ENCODE measurements at places on chromosomes 2 and 18. TPM values are rescaled to one million over a fixed set of nuclear protein-coding genes. Genes with fewer than 3 reads are reported as not detected.
A peak's percentile ranks its signal among the peaks of the same experiment; 100 is the strongest.

CNDP2 gene
- total RNA-seq, result 147 TPM

GRCh38 chr2:234395891-234396420 lies 100.9 kb downstream of the ARL4C start:
- H3K27ac ChIP-seq, result peak overlapping the region; percentile 67
- peaks cover 14% of the 10 kb centered on the region for H3K36me3 ChIP-seq
- no peaks in the 10 kb centered on the region for H3K27me3 ChIP-seq
- DNase-seq, result no peak
- H3K4me3 ChIP-seq, result no peak overlapping the region
- H3K4me1 ChIP-seq, result peaks cover 58% of the 10 kb centered on the region

DNA sequence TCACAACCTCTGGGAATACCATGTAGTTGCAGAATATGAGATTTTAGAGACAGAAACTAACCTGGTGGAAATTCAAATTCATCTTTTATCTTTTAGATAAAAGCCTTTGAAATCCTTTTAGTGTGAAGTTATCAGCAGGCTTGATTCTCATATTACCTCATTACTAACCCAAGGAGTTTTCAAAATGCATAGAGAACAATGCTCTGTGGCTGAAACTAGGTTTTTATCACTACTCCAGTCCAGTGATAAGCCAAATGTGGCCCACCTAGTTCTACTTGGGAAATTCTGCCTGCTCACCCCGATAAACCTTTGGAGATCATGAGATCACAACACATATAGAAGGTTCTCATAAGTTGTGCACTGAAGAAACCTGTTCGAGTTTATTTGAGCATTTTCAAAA lies 121.7 kb downstream of the MMADHC start:
- no peak for DNase-seq
- no peaks in the 10 kb centered on the region for H3K4me1 ChIP-seq
- H3K36me3 ChIP-seq, result no peaks in the 10 kb centered on the region
- H3K4me3 ChIP-seq, result no peak overlapping the region
- no peak overlapping the region for H3K27ac ChIP-seq
- H3K27me3 ChIP-seq, result no peaks in the 10 kb centered on the region

- H3K27me3 ChIP-seq, result no peaks in the 10 kb centered on the region
- no peak for DNase-seq
- H3K4me3 ChIP-seq, result no peak overlapping the region
- H3K4me1 ChIP-seq, result peaks cover 14% of the 10 kb centered on the region
- peaks cover 14% of the 10 kb centered on the region for H3K36me3 ChIP-seq
Measured at GRCh38 chr2:47490406-47490805, 87.5 kb downstream of the MSH2 start.

KIF5C gene
- 14.2 TPM for total RNA-seq

CHN1 gene
- total RNA-seq, result 3.5 TPM

GRCh38 chr2:124281541-124281940 lies 256.5 kb downstream of the CNTNAP5 start:
- no peaks in the 10 kb centered on the region for H3K27me3 ChIP-seq
- H3K4me3 ChIP-seq, result no peak overlapping the region
- H3K4me1 ChIP-seq, result no peaks in the 10 kb centered on the region
- H3K36me3 ChIP-seq, result no peaks in the 10 kb centered on the region
- DNase-seq, result no peak
- H3K27ac ChIP-seq, result no peak overlapping the region

GRCh38 chr2:126368758-126369157 lies 287.2 kb upstream of the GYPC start:
- H3K27ac ChIP-seq, result no peak overlapping the region
- DNase-seq, result no peak
- no peak overlapping the region for H3K4me3 ChIP-seq
- H3K27me3 ChIP-seq, result peaks cover 4% of the 10 kb centered on the region
- no peaks in the 10 kb centered on the region for H3K4me1 ChIP-seq

GREB1L gene
- total RNA-seq, result not detected

SNORC gene
- 1.5 TPM for total RNA-seq

- H3K4me1 ChIP-seq, result peaks cover 78% of the 10 kb centered on the region
- peak; percentile 63 for DNase-seq
- no peaks in the 10 kb centered on the region for H3K36me3 ChIP-seq
- peak overlapping the region; percentile 80 for H3K4me3 ChIP-seq
Measured at GRCh38 chr2:62304429-62305417, 108.8 kb downstream of the B3GNT2 start.

DNA sequence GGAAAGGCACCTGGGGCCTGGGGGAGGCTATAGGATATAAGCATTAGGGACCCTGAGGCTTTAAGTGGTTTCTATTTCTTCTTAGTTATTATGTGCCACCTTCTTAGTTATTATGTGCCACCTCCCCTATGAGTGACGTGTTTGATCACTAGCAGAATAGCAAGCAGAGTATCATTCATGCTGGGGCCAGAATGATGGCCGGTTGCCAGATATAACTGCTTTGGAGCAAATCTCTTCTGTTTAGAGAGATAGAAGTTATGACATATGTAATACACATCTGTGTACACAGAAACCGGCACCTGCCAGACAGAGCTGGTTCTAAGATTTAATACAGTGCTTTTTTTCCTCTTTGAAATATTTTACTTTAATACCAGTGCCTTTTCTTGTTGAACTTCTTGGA lies 29.4 kb downstream of the LIPG start:
- no peak overlapping the region for H3K27ac ChIP-seq
- H3K4me3 ChIP-seq, result no peak overlapping the region
- H3K4me1 ChIP-seq, result no peaks in the 10 kb centered on the region
- no peaks in the 10 kb centered on the region for H3K36me3 ChIP-seq
- no peak for DNase-seq

DNA sequence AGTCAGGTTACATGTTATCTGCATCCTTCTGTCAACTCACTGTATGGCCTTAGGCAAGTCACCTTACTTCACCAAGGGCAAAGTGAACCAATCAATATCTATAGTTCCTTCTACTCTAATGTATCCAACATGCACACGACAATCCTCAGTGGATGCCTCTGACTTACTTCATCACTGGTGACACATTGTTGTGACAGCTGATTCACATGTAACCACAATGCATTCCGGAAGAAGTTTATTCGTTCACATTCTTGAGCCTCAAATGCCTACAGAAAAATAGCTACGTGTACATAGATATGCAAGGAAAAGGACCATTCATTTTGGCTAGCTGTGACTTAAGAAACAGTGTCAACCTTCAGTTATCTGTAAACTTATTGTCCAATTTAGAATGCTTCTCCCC lies 26.3 kb upstream of the EPG5 start:
- peaks cover 10% of the 10 kb centered on the region for H3K4me1 ChIP-seq
- no peak for DNase-seq
- peaks cover 13% of the 10 kb centered on the region for H3K36me3 ChIP-seq

GRCh38 chr2:110948027-110948674 lies 172.6 kb upstream of the BCL2L11 start:
- no peaks in the 10 kb centered on the region for H3K4me1 ChIP-seq
- H3K27ac ChIP-seq, result no peak overlapping the region
- no peak overlapping the region for H3K4me3 ChIP-seq
- DNase-seq, result no peak

BCL11A gene
- 0.64 TPM for total RNA-seq

DYNAP gene
- not detected for total RNA-seq

SIX3 gene
- not detected for total RNA-seq

- H3K27ac ChIP-seq, result no peak overlapping the region
- DNase-seq, result no peak
- no peaks in the 10 kb centered on the region for H3K36me3 ChIP-seq
- no peaks in the 10 kb centered on the region for H3K4me1 ChIP-seq
Measured at GRCh38 chr2:67318031-67318430, 79.1 kb upstream of the ETAA1 start.

DNA sequence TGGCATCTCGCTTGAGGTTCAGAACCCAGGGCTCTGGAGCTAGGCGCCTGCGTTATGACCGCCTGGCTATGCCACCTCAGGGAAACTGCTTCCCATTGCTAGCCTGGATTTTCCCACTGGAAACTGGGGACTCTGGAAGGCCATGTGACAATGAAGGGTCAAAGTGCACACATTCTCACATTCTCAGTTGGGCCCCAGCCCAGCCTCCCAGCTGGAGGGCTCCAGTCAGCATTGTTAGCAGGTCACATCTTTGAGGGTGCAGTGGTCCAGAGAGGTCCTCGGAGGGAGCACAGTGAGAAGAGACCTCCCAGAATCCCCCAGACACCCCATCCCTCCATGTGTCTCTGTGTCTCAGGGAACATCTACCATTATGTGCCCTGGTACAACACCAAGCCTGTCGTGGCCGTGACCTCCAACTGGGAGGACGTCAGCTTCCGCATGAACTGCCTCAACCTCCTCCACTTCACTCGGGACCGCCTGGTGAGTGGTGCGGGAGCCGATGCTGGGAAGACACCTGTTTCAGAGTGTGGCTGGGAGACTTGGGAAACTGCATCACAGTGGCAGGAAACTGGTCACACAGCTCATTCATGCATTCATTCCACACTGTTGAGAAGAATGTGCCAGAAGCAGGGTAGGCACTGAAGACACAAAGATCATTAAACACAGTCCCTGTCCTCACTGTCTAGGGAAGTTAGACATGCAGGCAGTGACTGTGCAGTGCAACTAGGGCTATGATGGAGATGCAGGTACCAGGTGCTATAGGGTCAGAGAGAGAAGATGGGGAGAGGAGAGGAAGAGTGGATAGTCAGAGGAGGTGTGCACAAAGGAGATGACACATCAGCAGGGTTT lies 41.6 kb downstream of the FER1L5 start:
- no peak overlapping the region for H3K27ac ChIP-seq
- peaks cover 10% of the 10 kb centered on the region for H3K27me3 ChIP-seq
- no peaks in the 10 kb centered on the region for H3K4me1 ChIP-seq
- H3K4me3 ChIP-seq, result no peak overlapping the region

DNA sequence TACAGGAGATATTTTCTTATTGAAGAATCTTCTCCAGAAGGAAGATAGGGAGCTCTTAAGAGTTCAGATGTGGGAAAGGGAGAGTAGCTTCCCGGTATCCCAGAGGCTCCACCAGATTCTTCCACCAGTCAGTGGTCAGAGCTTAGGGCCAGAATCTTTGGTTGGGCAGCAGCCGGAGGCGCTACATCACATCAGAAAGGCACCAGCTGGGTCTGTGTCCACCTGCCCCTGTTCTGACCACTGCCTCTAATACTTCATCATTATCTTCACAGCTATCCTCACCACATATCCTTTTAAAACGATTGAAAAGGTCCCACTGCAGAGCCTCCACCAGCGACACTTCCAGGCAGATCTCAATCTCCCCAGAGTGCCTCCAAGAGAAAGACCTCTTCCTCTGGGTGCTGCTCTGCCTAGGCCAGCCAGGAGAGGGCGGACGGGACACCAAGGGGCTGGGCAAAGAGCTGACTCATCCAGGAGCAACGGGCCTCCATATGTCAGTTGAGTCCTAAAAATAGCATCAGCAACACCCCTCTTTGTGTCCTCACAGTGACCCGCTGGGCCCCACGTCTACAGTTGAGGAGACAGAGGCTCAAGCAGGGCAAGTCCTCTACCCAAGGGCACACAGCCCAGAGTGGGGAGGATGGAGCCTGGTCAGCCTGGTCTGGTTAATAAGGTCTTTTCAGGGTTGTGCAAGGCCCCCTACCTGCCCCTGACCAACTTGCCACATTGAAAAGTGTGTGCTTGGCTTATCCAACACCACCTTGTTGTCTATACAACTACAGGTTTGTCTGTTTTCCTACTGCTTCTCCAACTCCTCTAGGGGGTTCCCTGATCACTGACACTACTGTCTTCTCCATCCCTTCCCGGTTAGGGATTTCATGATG lies 81.2 kb downstream of the ADD2 start:
- H3K27ac ChIP-seq, result no peak overlapping the region
- DNase-seq, result peak; percentile 36
- peaks cover 1% of the 10 kb centered on the region for H3K4me1 ChIP-seq
- H3K4me3 ChIP-seq, result no peak overlapping the region
- no peaks in the 10 kb centered on the region for H3K36me3 ChIP-seq
- no peaks in the 10 kb centered on the region for H3K27me3 ChIP-seq

DNA sequence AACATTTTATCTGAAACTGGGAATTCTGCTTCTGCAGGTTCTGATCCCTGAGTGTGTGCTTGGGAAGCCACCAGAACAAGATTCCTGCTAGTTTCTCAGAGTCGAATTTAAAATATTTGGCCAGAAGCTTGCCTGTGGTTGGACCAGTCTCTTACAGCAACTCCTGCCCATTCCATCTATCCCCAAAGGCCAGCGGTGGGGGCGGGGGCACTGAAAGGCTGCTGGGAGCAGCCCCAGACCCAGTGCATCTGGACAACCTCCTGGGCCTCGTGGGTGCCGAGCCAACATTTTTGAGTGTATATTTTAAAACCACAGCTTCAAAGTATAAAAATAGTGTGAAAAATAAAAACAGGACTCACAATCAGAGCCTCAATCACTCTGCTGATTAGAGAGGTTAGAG lies 38.6 kb upstream of the ZFP36L2 start:
- no peaks in the 10 kb centered on the region for H3K27me3 ChIP-seq
- no peak for DNase-seq
- H3K36me3 ChIP-seq, result peaks cover 6% of the 10 kb centered on the region
- H3K4me3 ChIP-seq, result no peak overlapping the region

MGAT4A gene
- 124 TPM for total RNA-seq

DNA sequence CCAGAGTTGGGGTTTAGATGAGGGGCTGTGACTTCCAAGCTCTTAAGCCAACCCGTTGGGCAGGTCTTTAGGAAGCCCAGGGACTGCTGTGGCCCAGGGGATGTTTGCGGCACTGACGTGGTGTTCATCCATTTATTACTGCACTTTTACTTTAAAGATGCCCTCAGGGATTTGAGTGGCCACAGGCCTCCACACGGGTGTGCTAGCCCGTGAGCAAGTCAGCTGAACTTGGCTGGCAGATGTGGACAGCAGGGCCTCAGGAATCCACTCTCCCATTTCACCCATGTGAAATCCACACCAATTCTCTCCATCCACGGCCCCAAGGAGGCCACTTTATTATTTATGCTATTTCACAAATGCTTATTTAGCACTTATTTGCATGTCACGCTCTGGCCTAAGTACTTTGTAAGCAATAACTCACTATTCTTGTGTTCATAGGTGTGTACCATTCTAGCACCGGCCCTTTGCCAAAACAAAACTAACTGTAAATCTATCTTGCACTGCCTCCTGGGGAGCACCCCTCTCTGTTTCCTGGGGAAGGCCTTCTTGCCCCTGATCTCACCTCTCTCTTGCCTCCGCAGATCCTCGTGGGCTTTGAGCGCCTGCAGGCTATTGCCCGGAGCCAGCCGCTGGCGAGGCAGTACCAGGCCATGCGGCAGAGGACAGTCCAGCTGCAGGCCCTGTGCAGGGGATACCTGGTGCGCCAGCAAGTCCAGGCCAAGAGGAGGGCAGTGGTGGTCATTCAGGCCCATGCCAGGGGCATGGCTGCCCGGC lies 39.1 kb upstream of the GPR17 start:
- H3K4me1 ChIP-seq, result peaks cover 10% of the 10 kb centered on the region
- H3K27ac ChIP-seq, result no peak overlapping the region
- H3K27me3 ChIP-seq, result peaks cover 2% of the 10 kb centered on the region
- H3K36me3 ChIP-seq, result peaks cover 8% of the 10 kb centered on the region

DNA sequence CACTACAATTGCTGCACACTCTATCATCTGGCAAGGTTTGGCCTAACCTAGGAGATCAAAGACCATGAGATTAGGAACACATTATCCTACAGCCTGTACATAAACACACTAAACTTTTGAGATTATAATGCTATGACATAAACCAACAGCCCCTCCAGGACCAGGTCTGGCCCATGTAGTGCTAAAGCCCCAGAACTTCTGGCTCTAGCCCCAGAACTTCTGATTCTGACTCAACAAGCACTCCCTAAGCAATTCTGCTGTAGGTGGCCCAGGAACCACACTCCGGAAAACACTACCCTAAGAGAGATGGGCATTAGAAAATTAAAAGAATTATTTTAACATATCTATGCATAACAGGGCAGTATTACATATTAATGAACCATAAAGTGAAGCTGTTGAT lies 369.5 kb upstream of the LYPD1 start:
- no peak overlapping the region for H3K27ac ChIP-seq
- no peaks in the 10 kb centered on the region for H3K36me3 ChIP-seq
- no peaks in the 10 kb centered on the region for H3K27me3 ChIP-seq
- H3K4me3 ChIP-seq, result no peak overlapping the region

All from activated naive CD8-positive, alpha-beta T cell treated with anti-CD3 and anti-CD28 coated beads, Interleukin-2, amount 10 ng/mL, durations not matched to agents 7 days and 5 days (primary cell).